Right forelimb (tissue), 1 donor: ENCODE measurements at places on chromosomes 3 and 15.

DNA sequence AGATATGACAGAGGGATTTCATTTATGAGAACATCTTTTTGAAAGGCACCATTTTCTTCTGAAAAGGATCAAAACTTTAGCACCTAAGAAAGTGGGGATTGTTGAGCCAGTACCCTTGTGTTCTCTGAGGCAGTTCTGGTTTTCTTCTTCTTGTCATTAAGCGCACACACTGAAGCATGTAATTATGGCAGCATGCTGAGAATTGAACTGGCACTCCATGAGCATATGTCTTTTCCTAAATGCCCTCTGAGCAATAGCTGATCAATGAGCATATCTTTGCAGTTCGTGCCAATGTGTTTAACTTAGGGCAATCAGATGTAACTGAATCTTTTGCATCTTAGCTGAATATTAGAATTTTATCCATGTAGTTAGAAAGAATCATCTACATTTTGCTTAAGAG lies 53.9 kb upstream of the VGLL3 start:
- no peak for DNase-seq

DNA sequence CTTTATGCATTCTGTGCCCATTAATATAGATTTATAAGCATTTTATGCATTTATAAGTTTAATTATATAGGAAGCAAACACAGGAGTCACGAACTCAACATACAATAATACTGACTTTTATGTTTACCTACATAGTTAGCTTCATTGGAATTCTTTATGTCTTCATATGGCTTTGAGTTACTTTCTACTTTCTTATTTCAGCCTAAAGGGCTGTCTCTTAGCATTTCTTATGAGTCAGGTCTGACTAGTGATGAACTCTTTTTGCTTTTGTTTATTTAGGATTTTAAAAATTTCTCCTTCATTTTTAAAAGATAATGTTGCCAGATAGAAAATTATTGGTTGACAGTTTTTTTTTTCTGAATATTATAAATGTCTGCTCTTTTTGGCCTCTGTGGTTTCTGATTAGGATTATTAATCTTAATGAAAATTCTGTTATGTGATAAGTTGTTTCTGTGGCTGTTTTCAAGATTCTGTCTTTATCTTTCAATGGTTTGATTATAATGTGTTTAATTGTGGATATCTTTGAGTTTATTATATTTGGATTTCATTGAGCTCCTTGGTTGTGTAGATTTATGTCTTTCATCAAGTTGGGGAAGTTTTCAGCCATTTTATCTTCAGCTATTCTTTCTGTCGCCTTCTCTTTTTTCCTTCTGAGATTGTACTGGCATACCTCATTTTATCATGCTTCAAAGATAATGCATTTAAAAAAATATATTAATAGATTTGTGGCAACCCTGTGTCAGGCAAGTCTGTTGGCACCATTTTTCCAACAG lies 54.3 kb downstream of the ATP2C1 start:
- DNase-seq = no peak

DNA sequence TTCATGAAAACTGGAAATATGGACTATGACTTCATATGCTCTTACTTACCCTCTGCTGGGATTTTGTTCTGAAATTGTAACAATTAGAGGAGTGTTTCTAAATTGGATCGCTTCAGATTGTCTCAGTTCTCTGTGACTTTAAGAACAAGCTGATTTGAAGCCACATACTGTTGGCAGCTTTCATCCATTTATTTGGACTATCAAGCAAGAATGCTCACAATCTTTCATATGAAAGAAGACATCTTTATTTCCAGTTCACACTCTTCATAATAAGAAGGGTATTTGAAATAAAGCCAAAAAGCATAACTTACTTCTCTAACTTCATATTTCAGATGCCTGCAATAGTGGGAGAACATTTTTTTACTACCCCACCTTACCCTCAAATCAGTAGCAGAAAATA lies 491.6 kb upstream of the TPRG1 start:
- DNase-seq = no peak

DNA sequence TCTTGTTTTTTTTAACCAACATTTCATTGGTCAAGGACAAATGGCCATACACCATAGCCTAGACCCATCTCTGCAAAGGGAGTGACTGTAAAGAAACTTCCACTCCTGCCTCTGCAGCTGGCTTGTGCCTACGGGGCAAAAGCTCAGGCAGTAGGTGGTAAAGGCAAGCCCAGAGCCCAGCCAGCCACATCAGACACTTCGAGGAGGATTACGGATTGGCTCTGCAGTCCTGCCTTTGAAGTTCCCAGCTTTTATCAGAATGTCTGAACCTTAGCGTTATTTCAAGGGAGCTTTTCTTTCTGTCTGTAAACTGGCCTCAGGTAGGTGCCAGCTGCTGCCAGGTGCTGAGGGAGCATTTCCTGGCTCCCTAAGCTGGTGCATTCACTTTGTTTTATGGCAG lies 15.6 kb downstream of the ZNF710 start:
- no peak for DNase-seq

GRCh38 chr3:6516694-6517093 lies 344.2 kb upstream of the GRM7 start:
- no peak for DNase-seq

GRCh38 chr3:30232142-30232541 lies 374.3 kb upstream of the TGFBR2 start:
- no peak for DNase-seq

DNA sequence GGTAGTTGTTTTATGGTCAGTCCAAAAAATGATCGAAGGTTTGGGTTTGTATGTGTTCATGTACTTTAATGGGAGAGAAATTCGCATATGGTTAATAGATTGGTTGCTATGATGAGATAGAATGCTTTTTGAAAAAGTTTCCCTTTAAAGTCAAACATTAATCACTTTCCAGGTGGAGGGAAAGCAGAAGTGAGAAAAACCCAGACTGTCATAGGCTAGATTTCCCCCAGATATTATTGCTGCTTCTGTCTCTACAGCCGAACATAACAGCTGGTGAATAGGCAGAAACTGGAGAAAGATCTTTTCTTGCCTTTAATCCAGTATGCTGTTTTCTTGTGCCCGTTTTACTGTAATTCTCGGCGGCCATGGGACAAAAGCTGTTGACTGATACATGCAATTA lies 287.6 kb downstream of the SOX2 start:
- no peak for DNase-seq

DNA sequence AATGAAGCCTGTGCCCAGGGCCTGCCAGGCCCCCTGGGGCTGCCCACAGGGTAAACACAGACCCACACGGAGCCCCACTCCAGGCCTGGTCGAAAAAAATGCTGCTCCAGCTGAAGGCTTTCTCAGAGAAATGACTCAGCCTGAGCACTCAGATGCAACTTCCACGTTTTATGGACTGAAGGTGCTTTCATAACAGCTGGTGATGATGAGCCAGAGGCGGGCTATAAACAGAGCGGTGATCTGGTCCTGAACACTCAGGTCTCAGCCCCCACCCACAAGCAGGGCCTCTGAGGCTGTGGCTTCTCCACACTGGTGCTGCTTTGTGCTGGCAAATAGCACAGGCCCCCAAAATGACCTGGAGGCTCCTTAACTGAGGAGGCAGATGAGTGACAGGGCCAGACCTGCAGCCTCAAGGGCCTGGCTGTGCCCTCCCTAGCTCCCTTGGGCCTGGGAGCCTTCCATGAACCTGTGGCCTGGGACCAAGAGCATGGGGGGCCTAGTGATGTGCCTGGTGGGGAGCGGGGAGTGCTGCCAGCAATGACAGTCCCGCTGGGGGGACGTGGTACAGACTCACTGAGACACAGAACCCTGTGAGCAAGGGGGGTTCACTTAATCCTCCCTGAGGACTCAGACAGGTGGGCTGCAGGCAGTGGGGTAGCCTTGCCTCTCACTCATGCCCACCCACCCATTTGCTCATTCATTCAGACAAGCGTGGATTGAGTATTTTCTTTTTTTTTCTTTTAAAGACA lies 23.0 kb upstream of the FURIN start:
- DNase-seq = no peak

DNA sequence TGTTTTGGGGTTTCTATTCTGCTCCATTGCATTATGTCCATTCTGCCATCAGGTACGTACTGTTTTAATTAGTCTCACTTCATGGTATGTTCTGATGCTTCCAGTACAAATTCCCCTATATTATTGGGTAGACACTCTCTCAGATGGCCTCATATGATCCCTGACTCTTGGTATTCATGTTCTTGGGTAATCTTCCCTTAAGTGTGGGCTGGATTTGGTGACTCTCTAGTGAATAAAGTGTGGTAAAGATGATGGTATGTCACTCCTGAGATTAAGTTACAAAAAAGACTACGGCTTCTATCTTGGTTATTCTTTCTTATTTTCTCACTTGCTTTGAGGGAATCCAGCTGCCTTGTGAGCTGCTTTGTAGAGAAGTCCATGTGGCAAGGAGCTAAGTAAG lies 89.6 kb upstream of the TBC1D5 start:
- no peak for DNase-seq

GRCh38 chr15:40332113-40332781 lies 8.5 kb downstream of the CCDC9B start:
- no peak for DNase-seq

- DNase-seq = no peak
Measured at GRCh38 chr15:82950746-82951370, 1.7 kb downstream of the HOMER2 start.

GRCh38 chr15:90315278-90315982 lies 36.7 kb upstream of the ZNF774 start:
- no peak for DNase-seq

DNA sequence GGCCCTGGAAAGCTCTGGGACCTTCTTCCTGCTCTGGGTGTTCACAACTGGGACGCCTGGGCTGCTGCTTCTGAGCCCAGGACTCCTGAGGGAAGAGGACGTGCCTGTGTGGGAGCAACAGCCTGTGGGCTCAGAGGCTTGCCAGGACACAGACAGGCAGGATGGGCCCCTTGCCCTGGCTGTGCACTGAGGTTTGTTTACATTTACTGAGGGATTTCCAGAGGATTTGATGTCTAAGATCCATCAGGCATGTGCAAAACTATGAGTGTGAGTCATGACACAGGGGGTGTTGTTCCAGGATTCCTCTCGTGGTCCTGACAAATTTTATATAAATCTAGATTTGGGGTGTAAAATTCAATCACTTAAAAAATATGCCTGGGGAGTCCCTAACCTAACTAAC lies 10.6 kb downstream of the CCR9 start:
- no peak for DNase-seq
